ENCODE measurements at places on chromosomes 1 and 21.

GRCh38 chr1:204065174-204065985 is 7.5 kb upstream of the SOX13 start:
- no peak for DNase-seq

DNA sequence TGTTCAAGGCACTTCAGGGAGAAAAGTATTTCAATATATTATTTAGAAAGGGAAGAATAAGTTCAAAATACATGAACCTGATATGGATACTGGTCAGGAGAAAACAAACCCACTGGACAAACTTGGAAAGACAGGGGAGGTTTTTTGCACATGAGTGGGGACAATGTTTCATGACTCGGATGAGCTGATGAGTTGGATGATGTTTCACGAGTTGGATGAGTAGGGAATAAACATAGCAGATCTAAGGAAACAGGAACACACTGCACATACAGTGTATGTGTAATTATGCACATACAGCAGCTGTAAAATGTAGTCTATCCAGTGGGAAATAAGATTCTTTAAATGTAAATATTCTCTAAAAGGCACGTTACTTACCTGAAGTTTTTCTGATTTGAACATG is 682.9 kb upstream of the ADAMTS5 start:
- no peak for DNase-seq

DNA sequence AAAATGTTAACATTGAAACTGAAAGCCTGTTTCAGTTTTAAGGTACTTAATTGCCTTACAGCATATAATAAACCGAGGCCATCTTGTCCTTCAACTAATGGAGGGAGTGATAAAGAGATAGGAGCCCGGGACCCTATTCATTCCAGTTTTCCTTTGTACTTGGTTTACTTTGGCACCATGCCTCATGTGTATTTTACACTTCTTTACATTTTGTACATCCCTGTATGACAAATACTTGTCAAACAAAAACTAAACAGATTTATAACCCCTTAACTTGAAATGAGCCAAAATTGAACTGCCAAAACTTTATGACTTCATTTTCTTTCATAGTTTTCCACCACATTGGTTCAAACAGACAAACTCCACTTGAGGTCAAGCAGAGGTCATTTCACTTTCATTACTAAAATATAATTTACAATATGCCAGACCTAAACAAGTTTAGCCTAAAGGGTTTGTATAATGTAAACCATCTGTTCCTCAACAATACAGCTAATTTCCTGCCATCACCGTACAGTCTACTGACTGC is 30.9 kb upstream of the UBE2U start:
- no peak for DNase-seq

DNA sequence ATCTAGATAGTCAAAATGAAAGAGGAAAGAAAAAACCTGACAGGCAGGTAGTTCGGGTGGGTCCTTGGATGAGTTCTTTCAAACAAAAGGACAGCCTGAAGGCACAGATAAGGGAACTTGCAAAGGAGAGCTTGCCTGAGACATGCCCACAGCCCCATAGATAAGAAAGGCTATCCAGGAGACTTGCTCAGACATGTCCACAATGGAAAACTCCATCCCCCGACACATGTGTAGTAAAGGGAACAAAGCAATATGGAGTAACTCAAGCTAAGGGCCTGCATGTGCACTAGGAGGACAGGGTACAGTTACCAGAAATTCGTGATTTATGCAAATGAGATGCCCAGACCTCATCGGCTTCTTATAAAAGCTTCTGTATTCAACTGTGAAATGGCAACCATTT is 281.5 kb downstream of the NEGR1 start:
- DNase-seq = peak; percentile 31

DNA sequence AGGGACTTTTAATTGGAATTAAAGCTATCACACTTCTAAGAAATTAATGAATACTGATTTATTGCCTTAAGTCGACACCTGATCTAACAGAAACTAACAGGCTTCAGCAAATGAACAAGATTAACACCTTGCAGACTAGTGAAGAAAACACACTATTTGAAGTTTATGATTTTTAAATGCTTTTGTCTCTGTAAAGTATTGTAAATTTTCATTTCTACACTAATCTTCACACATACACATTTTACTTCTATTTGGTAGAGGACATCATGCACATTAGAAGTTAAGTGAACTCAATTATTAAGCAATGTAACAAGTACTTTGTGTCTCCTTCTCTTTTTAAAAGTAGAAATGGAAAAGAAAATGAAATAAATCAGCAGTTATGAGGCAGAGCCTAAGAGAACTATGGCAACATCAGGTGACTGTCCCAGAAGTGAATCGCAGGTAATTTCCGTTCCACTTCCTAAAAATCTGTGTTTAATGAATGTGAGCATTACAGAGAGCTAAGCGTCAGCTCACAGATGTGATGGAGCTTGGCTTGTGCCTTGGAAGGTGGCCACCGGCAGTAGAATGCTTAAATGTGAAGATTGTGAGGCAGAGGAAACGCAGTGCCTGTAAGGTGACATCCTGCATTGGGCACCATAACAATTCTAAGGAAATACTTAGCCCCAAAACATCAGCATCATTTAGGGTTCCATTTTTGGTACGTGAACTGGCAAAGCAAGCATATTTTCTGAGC is 1.2 kb downstream of the PRMT2 start:
- DNase-seq = no peak

- DNase-seq = no peak
Measured at GRCh38 chr1:43531107-43531905, 623 bp downstream of the PTPRF start.

All from erythroblast (primary cell).